Stimulated activated CD8-positive, alpha-beta memory T cell treated with anti-CD3 and anti-CD28 coated beads, Interleukin-4, amount 100 ng/mL, for 4 hours (primary cell): ENCODE measurements at places on chromosomes 4 and X.

- no peak for DNase-seq
Measured at GRCh38 chrX:134452596-134452995, 7.4 kb upstream of the HPRT1 start.

DNA sequence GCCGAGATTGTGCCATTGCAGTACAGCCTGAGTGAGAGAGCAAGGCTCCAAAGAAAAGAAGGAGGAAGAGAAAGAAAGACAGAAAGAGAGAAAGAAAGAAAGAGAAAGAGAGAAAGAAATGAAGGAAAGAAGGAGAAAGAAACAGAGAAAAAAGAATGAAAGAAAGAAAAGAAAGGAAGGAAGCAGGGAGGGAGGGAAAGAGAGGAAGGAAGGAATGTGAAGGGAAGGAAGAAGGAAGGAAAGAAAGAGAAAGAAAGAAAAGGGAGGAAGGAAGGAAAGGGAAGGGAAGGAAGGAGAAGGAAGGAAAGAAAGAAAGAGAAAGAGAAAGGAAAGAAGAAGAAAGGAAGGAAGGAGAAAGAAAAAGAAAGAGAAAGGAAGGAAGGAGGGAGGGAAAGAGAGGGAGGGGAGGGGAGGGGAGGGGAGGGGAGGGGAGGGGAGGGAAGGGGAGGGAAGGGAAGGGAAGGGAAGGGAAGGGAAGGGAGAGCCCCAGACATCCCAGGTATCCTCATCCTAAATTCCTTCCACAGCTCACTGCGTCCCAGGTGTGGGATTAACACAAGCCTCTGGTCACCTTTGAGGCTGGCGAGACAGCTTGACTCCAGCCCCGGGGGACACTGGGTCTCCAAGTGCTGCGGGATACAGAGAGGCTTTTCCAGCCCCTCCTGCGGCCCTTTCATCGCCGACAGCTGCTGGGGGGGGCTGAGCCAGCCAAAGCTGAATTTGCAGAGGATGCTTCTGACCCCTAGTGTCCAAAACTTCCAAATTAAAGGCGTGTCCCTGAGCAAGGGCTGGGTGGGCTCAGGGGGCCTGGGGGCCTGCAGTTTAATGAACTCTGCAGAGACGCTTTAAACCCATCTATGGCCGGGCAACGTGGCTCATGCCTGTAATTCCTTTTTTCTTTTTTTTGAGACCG, 24.2 kb upstream of the CSF2RA start:
- no peak for DNase-seq

DNA sequence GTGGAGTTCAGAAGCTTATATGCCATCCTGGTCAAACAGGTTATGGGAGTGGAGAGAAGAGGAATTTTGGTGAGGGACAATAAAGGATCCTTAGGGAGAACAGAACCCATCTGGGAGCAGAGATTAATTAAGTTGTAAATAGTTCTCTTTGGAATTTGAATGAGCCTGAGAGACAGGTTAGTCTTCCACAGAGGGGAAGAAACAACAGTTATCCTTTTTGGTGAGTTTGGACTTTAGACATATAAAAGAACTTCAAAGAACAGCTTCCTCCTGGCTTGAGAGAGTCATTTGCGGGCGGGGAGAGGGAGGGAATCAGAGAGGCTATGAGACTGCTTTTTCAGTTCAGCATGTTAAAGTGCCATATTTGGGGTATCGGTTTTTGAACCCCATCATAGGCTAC, 793.3 kb upstream of the MAGEB2 start:
- no peak for DNase-seq

DNA sequence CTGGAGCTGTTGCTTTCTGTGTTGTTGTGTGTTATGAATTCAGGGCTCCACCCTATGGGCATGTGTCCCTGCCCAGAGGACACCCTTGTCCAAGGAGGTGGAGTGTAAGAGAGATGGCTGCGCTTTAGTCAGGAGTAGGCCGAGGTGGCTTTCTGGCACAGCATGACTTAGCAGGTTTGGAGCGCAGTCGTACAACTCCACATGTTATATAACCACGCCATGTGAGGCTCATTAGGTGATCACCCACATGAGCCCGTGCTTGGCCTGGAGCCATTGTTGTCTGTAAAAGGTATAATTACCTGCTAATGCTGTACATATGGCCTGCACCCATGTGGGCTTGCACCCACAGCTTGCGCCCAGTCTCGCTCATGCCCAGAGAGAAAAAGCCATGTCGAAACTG, 15.8 kb upstream of the ANAPC4 start:
- no peak for DNase-seq

DNA sequence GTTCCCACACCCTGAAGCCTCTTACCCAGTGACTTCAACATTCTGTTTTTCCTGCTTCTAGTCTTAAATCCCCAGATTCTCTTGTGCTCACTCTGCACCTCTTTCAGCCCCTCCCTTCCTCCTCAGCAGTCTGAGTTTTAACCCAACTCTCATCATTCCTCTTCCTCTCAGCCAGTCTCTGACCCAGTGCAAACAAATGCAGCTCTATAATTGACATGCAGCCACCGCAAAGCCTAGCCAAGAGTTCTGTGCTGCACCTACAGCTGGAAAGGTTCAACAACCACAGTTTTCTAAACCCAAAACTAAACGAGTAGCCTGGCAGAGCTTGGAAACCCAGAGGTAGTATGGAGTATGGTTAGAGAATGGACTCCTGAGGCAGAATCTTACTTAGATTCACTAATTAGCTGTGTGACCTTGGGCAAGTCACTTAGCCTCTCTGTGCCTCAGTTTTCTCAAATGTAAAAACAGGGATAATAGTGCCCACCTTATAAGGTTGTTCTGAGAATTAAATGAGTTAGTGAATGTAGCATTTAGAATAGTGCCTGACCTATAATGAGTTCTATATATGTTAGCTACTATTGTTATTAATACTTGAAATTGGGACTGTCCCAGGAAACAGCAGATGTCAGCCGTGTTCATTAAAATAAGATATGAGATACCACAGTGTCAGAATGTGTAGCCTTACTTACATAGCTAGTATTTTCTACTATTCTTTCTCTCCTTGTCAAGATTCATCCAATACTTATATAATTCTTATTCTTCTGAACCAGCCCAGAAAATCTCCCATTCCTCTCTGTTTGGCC, 3.5 kb downstream of the TMEM154 start:
- no peak for DNase-seq
